Hypothalamus (tissue), 51 donors: ENCODE measurements at places on chromosomes 3 and 15.

DNA sequence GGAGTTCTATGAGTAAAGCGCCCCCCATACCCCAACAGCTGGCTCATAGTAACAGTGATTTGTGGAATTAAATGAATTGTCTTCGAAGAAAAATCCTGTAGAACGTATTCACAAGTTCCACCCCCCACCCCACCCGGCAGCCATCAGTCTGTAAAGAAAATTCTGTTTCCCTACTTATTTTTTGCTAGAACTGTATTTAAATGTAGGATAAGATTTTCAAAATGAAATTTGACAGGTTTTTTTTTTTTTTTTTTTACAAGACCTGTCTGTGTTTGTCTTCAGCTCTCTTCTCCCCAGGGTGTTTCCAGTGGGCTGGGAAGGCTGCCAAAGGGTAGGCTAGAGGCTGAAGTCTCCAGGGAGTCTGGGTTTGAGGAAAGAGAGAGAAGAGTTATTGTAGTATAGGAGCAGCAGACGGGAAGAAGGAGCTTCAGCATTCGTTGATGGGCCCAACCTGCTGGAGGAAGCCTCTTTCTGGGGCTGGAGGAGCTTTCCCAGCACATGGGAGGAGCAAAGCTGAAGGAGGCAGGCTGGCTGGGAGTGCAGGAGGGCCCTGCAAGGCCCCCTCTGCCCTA is 130.6 kb upstream of the SEMA6D start:
- DNase-seq, result no peak

DNA sequence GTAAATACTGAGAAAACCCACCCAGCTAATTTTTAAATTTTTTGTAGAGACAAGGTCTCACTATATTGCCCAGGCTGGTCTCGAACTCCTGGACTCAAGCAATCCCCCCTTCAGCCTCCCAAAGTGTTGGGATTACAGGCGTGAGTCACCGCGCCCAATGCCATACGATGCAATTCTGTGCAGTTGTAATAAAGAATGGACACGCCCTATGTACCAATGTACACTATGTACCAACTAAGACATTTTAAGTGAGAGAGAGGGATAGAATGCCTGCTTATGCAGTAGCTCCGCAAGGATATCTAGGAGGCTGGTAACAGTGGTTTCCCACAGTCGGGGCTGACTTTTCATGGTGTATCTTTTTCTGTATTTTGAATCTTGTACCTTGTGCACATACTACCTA is 14.6 kb downstream of the ZNF710 start:
- no peak for DNase-seq

DNA sequence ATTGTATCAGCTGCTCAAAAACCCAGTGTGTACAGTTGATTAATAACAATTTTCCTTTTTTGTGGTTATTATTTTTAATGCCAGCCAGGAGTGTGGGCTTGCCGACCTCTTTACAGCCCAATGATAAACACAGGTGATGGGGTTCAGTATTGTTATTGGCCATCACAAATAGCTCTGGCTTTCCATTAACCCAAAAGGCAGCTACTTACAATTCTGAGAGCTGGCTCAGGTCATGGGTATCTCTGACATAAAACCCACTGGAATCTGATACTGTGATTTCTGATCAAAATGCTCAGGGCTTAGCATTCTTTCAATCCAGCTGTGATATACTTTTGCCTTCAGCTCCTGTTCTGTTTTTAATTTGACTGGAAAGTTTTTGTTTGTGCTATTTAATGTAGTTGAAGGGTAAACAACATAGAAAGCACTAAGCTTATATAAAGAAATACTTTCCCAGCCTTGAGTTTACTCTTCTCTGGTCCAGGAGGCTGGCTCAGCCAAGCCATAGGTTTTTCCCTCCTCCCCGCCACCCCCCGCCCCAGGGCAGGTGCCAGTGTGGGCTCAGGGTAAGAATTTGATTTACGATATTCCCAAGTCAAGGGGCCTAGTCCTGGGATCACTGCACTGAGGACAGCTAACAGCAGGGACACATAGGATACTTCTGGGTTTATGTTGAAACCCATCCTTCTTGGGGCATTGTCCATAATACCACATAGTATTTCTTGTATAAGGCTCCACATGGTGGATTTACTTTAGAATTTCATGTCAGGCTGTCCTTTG is 54.0 kb upstream of the MYZAP start:
- DNase-seq, result no peak

DNA sequence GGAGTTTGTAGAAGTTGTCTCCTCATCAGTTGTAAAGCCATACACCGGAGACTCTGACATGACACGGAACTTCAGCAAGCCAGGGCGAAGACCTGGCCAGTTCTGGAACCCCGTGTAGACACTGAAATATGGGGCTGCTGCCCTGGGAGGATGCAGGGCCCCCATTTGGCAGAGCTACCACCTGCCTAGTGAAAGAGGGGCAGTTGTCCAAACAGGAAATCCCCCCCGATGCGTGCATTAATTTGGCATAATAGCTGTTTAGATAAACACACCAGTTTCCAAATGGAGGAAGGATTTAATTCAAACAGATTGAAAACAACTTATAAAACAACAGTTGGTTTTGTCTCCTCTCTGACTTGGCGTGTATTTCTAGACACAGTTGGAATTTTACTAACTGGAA is 357.2 kb downstream of the GABRG3 start:
- no peak for DNase-seq

- no peak for DNase-seq
These were observed 21.8 kb downstream of the ATRIP start for GRCh38 chr3:48468329-48468731.

DNA sequence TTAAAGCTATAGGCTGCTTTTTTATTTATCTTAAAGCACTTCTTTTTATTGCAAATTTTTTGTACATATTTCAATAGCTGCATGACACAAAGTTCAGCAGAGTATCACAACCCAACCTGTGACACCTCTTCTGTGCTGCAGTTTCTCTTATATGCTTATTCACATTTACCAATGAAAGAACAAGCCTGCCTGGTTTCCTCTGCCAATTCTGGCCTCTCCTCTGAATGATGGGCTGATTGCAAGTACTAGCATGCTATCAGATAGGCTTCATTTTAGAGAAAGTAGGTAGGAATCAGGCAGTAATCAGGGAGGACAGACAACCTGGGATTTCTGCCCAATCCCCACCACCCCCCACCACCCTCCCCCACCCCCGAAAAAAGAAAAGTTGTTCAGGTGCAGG is 26.6 kb downstream of the ACKR4 start:
- no peak for DNase-seq

- DNase-seq, result no peak
These were observed 76.4 kb downstream of the BBX start for GRCh38 chr3:107598926-107599771.

GRCh38 chr3:81962396-81962795 is 201.0 kb upstream of the GBE1 start:
- DNase-seq, result no peak

DNA sequence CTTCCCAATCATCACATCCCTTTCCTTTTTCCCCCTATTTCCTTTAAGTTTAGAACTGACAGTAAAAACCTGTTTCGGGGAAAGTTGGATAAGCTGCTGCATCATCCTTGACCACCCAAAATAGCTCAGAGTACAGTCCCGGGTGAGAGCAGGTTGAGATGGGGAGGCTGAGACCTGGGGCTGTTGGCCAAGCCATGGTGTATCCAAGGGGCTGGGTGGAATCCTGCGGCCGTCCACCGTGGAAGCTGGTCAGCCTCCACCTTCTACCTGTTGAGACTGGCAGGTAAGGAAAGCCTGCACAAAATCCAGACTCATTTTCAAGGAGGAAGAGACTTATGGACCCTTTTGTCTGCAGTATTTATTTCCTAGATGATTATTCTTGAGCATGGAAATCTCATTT is 128.2 kb upstream of the PLXNA1 start:
- no peak for DNase-seq

DNA sequence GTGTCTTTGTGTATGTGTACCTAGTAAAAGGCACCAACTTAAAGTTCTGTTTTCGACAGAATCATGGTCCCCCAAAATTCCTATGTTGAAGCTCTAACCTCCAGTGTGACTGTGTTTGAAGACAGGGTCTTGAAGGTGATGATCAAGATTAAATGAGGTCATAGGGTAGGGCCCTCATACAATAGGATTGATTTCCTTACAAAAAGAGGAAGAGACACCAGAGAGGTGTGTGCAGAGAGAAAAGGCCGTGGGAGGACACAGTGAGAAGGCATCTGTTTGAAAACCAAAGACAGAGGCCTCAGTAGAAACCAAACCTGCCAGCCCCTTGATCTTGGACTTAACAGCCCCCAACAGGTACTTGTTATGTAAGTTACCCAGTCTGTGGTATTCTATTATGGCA is 52.0 kb upstream of the CORO2B start:
- no peak for DNase-seq
